Mesothelial cell of epicardium (in vitro differentiated cells): ENCODE measurements at places on chromosomes 1 and 21. TPM values are rescaled to one million over a fixed set of nuclear protein-coding genes. Genes with fewer than 3 reads are reported as not detected.
A peak's percentile ranks its signal among the peaks of the same experiment; 100 is the strongest.

GRCh38 chr1:100413035-100413434 lies 60.7 kb downstream of the CDC14A start:
- H3K4me3 ChIP-seq, result no peak overlapping the region
- H3K27ac ChIP-seq, result peak overlapping the region; percentile 17
- no peak for DNase-seq
- H3K36me3 ChIP-seq, result peaks cover 17% of the 10 kb centered on the region

OR10J1 gene
- total RNA-seq, result not detected in 3 replicates

DNA sequence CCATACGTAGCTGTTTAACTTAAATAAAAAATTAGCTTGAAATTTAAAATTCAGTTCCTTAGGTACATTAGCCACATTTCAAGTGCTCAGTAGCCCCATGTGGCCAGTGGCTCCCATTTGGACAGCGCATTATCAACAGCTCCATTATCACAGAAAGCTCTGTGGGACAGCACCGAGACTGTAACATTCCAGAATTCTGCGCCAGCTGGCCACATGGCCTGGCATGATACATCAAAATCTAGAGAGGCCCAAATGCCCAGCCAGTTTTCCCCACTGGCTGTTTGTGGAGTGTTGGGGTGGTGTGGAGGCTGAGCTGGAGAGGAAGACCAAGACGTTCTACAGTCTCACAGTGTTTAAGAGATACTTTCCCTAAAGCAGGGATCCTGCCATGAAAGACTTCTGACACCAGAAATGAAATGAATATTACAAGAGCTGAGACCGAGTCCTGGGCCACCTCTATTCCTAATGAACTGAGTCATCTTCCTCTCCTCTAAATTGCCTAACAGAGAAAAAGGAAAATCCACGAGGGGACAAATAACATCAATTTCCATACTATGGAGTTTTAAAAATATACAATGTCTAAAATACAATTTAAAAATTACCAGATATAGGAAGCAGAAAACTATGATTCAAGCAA lies 27.3 kb upstream of the ACTA1 start:
- H3K4me1 ChIP-seq, result no peaks in the 10 kb centered on the region
- no peak overlapping the region for H3K4me3 ChIP-seq
- H3K27me3 ChIP-seq, result no peaks in the 10 kb centered on the region

DNA sequence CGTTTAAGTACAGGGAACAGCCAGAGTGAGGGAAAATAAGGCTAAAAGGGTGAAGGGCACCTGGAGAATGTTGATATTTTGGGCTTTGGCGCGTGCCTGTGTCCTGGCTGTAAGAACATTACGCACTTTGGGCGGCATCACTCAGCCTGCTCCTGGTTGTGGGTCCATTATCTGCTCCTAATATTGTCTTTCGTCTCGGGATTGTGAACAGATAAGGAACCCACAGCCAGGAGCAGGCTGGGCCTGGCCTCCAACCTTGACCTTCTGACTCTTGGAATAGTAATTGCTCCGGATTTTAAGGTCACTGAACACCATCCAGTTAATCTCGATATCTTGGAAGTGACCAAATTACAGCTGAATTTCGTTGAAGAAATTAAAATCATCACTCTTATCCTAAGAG lies 61.9 kb downstream of the TCP10L start:
- H3K27ac ChIP-seq, result no peak overlapping the region
- no peak overlapping the region for H3K4me3 ChIP-seq
- H3K4me1 ChIP-seq, result peaks cover 9% of the 10 kb centered on the region
- H3K27me3 ChIP-seq, result no peaks in the 10 kb centered on the region

- H3K4me3 ChIP-seq, result no peak overlapping the region
- H3K4me1 ChIP-seq, result no peaks in the 10 kb centered on the region
- peaks cover 24% of the 10 kb centered on the region for H3K27me3 ChIP-seq
- no peaks in the 10 kb centered on the region for H3K36me3 ChIP-seq
These were observed 23.6 kb downstream of the RAP1GAP start for GRCh38 chr1:21645550-21645949.

DNA sequence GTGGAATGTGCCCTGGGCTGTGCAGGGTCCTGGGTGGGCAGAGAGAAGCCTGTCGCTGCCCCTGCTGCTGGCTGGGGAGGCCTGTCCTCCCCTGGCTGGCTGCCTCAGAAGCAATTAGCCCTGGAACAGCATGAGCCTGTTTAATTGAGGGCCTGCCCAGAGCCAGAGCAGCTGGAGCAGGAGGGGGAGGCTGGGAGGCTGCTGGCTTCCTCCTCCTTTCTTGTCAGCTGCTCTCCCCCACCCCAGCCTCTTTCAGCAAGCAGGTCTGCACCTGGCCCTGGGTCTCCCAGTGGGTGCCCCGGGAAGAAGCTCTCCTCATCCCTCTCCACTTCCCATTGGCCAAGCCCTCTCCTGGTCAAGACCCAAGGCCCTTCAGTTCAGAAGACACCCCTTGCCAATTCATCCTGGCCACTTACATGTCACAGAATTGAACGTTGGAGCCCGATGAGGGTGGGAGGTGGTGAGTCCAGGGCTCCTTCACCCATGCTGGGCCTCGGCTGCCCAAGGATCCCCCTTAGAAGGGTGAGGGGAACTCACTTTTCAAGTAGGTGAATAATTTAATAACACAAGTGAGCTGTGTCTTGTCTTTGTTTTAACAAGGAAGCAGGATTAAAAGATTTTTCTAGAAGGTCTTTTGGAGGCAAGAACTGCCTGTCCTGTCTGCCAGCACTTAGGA lies 13.2 kb downstream of the AMPD2 start:
- peaks cover 16% of the 10 kb centered on the region for H3K4me1 ChIP-seq
- DNase-seq, result no peak

DNA sequence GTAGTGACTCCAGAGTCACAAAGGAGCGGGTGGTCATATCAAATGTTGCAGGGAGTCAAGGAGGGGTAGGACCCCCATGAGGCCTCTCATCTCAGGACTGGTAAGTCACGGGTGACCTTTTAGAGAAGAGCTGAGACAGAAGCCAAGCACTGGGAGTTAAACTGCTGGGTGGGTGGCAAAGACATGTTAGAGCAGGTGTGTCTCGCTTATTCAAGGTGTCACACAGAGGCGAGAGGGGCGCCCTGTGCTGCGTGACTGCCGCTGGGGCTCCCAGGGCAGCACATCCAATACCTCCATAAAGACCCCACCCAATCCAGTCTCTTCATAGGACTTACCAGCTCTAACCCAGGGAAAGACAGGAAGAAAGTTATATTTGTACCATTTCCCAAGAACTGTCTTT lies 15.2 kb downstream of the CASQ2 start:
- no peak overlapping the region for H3K4me3 ChIP-seq
- no peak overlapping the region for H3K27ac ChIP-seq
- H3K4me1 ChIP-seq, result peaks cover 31% of the 10 kb centered on the region
- no peaks in the 10 kb centered on the region for H3K36me3 ChIP-seq
- no peaks in the 10 kb centered on the region for H3K27me3 ChIP-seq

GRCh38 chr1:145988773-145989172 lies 7.6 kb downstream of the TXNIP start:
- no peaks in the 10 kb centered on the region for H3K27me3 ChIP-seq
- H3K27ac ChIP-seq, result peak overlapping the region; percentile 31
- H3K4me3 ChIP-seq, result no peak overlapping the region
- DNase-seq, result no peak
- H3K4me1 ChIP-seq, result peaks cover 41% of the 10 kb centered on the region
- peaks cover 18% of the 10 kb centered on the region for H3K36me3 ChIP-seq

PLA2G2A gene
- total RNA-seq, result 3.7 to 5.0 TPM (median 4.1 TPM) in 3 replicates

DNA sequence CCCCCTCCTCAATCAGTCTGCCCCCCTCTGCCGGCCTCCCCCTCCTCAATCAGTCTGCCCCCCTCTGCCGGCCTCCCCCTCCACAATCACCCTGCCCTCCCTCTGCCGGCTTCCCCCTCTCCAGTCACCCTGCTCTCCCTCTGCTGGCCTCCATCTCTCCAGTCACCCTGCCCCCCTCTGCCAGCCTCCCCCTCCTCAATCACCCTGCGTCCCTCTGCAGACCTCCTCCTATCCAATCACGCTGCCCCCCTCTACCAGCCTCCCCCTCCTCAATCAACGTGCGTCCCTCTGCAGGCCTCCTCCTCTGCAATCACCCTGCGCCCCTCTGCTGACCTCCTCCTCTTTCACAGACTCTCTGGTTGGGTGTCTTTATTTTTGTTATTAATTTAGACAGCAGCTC lies 11.5 kb upstream of the C1orf198 start:
- peaks cover 2% of the 10 kb centered on the region for H3K27me3 ChIP-seq
- no peak for DNase-seq
- peaks cover 42% of the 10 kb centered on the region for H3K4me1 ChIP-seq
- peak overlapping the region; percentile 92 for H3K27ac ChIP-seq
- peaks cover 8% of the 10 kb centered on the region for H3K36me3 ChIP-seq
- peak overlapping the region; percentile 20 for H3K4me3 ChIP-seq

DNA sequence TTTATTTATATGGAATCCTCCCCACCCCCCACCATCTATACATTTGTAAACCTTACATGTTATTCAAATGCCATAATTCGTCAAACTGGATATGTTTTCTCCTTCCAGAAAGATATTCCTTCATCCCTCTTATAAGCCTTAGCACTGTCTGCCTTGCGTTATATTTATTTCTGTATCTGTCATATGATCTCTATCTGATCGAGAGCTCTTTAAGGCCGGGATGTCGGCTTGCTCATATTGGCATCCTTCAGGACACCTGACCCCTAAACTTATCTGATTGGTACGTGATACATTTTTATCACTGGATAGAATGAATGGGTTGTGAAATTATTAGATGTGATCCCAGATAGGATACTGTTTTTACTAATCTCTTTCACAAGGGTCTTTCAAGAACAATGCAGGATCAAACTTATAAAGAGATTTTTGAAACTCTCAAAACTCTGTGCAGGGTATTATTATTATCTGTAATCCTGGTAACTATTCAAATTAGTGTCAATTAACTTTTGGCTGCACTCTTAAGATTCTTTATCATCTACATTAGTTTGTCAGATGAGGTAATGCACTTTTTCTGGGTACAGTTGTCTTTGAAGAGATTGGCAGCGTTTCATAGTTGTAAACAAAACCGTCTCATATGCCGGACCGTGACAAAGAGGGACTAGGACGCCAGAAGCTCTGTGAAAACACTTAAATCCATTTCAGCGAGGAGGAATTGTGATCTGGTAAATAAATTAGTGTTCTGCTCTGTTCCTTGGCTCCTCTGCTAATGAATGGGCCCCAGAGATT lies 152.0 kb downstream of the KIF26B start:
- peaks cover 4% of the 10 kb centered on the region for H3K27me3 ChIP-seq
- peaks cover 26% of the 10 kb centered on the region for H3K4me1 ChIP-seq
- peak overlapping the region; percentile 20 for H3K27ac ChIP-seq
- no peak for DNase-seq
- peaks cover 2% of the 10 kb centered on the region for H3K36me3 ChIP-seq
- no peak overlapping the region for H3K4me3 ChIP-seq

GRCh38 chr1:169102567-169102966 lies 3.9 kb upstream of the ATP1B1 start:
- H3K27ac ChIP-seq, result peak overlapping the region; percentile 15
- H3K4me3 ChIP-seq, result no peak overlapping the region
- no peaks in the 10 kb centered on the region for H3K27me3 ChIP-seq
- no peak for DNase-seq

FH gene
- 50.0 to 51.5 TPM (median 50.2 TPM) in 3 replicates for total RNA-seq

DNA sequence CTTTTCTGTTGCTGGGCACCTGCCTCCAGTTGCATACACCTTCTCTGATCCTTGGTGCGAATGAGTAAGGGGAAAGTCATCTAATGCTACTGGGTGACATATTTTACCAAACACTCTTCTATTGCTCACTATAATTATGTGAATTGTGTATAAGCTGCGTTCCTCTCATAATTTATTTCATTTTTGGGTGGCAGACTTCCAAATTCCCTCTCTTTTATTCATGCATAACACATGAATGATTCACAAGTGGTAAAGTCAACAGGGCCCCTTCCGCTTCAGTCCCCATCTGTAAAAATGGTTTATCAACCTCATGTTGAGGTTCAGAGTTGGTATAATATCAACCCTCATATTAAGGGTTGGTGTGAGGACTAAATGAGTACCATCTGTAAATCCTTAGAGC lies 3.2 kb upstream of the QSOX1 start:
- H3K27ac ChIP-seq, result no peak overlapping the region
- no peaks in the 10 kb centered on the region for H3K36me3 ChIP-seq
- H3K4me3 ChIP-seq, result no peak overlapping the region
- H3K4me1 ChIP-seq, result peaks cover 11% of the 10 kb centered on the region

SPTA1 gene
- 0.88 to 1.4 TPM (median 1.1 TPM) in 3 replicates for total RNA-seq

WDR64 gene
- 0.47 TPM in 1 of 3 replicates, not detected in the others for total RNA-seq

DNA sequence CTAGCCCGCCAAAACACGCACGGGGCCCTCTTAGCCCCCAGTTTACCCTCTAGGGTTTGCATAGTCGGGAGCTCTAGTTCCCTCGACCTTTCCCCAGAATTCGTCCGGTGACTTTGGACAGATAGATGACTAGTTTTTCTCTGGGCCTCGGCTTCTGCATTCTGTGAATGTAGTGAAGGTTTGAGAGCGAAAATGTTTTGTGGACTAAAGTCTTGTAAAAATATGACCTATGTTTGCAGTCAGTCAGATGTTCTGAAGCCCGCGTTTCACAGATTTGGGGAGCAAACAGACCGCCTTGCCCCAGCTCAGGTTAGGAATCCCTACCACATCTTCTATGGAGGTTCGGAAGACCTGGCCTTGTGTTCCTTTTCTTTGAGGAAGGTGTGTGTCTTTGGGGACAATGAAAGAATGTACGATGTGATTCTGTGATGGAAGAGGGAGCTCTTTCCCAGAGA lies 401 bp downstream of the UQCRH start:
- no peak for DNase-seq
- peaks cover 2% of the 10 kb centered on the region for H3K36me3 ChIP-seq
- H3K4me3 ChIP-seq, result peak overlapping the region; percentile 95
- peak overlapping the region; percentile 100 for H3K27ac ChIP-seq

GRCh38 chr21:21196087-21196486 lies 197.9 kb downstream of the NCAM2 start:
- no peaks in the 10 kb centered on the region for H3K36me3 ChIP-seq
- no peak overlapping the region for H3K27ac ChIP-seq
- H3K27me3 ChIP-seq, result no peaks in the 10 kb centered on the region
- peaks cover 13% of the 10 kb centered on the region for H3K4me1 ChIP-seq

DNA sequence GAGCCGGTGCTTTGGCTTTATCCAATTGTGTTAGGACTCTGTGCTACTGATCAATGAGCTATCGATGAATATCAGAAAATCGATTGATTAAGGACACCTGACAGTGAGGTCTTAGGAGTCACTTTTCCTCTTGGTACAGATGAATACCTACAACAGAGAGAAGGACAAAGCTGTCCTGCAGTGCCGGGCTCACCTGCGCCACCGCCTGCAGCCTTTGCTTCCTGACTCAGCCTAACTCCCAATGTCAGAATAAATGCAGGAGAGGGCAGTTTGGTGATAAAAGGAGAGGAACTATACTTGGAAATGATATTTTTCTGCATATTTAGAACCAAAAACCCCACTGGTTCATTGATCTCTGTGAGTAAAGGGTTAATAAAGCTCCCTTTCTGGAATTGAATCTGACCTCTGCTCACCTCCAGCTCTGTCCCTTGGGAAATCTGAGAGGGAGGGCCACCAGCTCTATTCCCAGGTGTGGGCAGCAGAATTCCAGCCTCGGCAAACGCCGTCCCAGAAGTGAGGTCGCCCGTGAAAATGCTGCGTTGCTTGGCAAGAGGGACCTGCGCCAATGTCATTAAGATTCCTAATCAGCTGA lies 39.3 kb downstream of the POFUT2 start:
- no peak for DNase-seq
- H3K4me3 ChIP-seq, result peak overlapping the region; percentile 31
- H3K27ac ChIP-seq, result no peak overlapping the region
- peaks cover 5% of the 10 kb centered on the region for H3K36me3 ChIP-seq

HEYL gene
- total RNA-seq, result 5.6 to 5.7 TPM (median 5.6 TPM) in 3 replicates
